NCI-H146 (cell line): ENCODE measurements at places on chromosomes 5 and 9.

DNA sequence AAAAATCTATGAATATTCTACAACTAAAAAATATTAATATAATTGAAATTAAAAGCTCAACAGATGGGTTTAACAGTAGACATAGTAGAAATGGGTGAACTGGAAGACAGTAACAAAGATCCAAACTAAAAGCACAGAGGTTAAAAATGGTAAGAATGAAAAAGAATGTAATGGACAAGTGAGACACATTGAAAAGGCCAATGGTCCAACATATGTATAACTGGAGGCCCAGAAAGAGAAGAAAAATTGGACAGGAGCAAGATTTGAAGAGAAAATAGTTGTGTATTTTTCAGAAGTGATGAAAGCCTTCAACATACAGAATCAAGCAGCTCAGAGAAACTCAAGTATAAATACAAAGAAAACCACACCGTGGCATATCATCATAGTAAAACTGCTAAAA, 58.6 kb downstream of the PCDHGC5 start:
- no peak for DNase-seq

GRCh38 chr9:137306066-137306849, 4.2 kb upstream of the NRARP start:
- DNase-seq, result no peak

DNA sequence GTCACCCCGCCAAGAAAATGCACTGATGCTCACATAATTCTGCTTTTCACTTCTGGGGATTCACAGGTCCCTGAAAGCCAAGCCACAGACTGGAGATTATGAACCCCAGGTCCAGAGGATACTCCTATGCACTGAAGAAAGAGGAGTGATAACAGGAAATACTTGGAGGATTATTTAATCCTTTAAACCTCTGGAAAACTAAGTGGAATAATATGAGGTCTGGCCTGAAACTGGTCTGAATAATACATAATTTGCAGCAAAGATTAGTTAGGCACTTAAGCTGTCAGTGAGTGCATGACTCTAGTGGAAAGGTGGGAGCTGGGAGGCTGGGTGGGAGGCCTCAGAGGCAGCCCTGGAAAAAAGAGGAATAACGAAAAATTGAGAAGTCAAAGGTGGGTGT, 45.7 kb downstream of the MARCHF3 start:
- DNase-seq, result no peak

- DNase-seq, result no peak
These were observed 68.4 kb downstream of the ICE1 start for GRCh38 chr5:5490774-5491347.

DNA sequence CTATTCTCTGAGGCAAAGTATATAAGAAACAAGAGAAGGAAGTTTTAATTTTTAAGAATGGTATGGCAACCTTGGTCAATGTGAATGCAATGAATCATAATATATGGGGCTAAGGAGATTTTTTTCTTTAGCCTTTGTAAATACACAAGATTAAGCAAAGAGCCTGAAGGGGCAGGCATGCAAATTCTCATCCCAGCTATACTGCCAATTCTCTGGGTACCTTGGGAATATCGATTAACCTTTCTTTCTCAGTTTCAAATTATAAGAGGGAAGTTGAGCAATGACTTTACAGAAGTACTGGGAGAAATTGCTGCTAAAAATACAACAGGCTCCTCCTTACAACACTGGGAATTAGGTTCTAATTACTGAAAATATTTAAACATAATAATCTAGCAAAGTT, 97.5 kb downstream of the MRPS27 start:
- DNase-seq, result no peak

GRCh38 chr5:145429170-145429569, 406.0 kb downstream of the PRELID2 start:
- DNase-seq, result no peak

DNA sequence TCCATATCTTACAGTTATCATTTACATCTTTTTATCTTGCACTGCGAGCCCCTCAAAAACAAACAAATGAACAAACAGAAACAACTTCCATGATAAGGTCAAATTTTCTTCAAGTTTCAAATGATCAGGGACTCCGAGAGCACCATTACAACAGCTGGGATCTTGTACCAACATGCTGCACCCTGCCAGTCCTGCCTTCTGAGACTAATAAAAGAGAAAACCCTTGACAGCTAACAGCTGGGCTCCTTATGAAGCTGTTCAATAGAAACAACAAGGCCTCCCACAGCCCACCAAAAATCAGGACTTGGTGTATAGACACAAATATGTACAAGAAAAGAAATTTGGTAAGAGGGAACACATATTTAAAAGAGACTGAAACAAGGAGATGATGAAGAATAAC, 985.3 kb upstream of the DMAC1 start:
- no peak for DNase-seq

DNA sequence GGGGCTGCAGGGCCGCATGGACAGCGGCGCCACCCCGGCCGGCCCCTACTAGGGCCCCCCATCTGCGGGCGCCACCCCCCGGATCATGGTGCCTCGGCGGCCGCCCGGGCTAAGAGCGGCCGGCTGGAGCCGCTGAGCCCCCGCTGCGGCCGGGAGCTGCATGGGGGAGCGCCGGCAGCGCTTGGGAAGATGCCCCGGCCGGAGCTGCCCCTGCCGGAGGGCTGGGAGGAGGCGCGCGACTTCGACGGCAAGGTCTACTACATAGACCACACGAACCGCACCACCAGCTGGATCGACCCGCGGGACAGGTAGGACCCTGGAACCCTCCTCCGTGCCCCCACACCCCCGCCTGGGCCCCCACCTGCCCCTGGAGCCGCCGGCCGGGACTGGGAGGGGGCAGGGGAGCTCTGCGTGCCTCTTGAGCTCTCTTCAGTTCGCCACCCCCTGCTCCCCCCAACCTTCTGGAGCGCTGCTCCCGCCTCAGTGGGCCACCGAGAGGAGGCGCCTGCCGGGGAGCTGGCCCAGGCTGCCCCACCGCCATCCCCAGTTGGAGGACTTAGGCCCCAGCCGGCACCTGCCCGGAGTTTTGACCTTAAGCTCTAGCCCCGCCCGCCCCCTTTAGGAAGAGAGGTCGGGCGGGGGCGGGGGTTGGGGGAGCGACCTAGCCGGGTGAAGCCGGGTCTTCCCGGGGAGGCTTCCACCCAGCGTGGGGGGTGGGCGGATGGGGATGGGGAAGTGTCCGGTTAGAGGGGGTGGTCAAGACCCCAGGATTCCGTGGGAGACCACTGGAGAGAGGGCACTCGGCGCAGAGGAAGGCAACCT, 730 bp downstream of the WWC1 start:
- DNase-seq, result peak; percentile 44
